CD4-positive, alpha-beta T cell treated with Interleukin-4 for 4 hours (primary cell): ENCODE measurements at places on chromosomes 11 and 22.
A peak's percentile ranks its signal among the peaks of the same experiment; 100 is the strongest.

- no peak for DNase-seq
These were observed 126.5 kb downstream of the VPREB1 start for GRCh38 chr22:22371031-22371541.

DNA sequence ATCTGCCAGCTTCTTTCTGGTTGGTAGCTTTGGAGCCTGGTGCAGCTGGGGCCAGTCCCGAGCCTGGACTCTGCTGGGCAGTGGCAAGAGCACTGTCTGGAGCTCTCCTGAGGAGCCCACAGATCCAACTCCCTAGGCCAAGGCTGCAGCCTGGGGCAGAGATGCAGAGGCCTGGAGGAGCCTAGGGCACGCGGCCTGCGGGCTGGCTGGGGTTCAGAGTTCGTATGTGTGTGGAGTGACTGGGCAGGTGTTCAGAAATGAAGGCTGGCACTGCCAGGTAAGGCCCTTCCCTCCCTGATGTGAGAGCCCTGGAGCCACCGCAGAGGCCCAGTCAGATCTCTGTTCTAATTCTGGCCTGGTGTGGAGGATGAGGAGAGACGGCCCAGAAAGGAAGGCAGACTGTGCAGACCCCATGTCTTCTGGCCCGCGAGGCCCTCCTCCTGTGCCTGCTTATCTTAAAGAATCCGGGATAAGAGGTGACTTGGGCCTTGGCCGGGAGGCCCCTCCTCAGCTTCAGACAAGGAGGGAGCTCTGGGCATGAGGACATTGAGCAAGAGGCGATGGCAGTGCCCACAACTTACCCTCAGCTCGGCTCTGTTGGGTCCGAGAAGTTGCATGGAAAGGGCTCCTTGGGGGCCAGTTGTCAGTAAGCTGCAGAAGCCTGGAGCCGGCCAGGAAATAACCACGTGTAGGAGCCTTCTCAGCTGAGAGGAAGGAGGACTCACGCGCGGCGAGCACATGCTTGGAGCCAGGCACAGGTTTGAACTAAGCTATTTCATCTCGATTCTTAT lies 62.2 kb upstream of the B3GAT1 start:
- DNase-seq, result no peak

- no peak for DNase-seq
These were observed 155.7 kb downstream of the NAV2 start for GRCh38 chr11:19868281-19868821.

DNA sequence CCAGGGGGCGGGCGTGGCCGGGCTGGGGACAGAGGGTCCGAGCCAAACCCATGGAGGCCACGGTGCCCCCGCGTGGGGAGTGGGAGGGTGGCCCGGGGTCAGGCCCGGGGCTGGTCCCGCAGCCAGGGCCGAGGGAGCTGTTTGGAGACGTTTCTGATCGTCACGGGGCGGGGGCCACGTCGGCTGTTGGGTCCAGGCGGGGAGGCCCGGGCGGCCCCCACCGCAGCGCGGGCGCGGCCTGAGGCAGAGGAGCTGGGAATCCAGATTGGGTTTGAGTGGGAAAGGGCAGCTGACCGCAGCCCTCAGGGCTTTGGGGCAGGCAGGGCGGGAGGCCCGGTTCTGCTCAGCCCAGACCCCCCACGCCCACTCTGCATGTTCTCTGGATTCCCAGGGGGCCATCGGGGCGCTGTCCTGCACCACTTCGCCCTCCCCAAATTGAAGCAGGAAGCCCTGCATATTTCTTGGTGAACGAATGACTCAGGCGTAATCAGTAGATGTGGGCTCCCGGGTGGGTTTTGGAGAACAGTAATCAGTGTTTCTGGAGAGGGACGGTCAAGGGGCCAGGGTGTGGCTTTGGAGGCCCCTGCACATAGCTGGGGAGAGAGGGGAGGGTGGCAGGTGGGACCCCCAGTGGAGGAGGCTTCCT lies 583 bp downstream of the MRPL23 start:
- no peak for DNase-seq

DNA sequence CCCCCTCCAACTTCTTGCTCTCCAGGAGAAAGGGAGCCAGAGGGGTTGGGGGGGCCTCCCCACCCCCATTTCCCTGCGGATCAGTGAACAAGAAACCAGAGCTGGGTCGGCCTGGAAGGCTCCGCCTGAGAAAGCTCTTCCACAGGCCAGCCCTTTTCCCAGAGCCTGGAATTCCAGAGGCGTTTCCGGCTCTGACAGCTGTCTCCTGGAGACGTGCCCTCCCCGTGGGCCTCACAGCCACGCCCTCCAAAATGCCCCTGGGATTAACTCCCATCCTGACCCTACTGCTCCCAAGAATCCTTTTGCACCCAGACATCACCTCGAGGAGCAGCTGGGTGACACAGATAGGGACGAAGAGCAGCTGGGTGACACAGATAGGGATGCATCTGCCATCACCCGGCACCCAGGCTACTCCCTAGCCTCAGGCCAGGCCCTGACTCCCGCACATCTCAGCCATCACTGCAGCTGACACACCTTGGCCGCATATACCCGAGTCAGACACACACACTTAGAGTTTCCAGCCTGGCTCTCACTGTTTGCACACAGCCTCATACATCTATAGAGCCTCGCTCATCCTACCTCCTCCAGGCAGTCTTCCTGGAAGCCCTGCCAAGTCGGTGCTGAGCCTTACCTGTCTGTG lies 7.6 kb upstream of the CDC42EP1 start:
- no peak for DNase-seq

DNA sequence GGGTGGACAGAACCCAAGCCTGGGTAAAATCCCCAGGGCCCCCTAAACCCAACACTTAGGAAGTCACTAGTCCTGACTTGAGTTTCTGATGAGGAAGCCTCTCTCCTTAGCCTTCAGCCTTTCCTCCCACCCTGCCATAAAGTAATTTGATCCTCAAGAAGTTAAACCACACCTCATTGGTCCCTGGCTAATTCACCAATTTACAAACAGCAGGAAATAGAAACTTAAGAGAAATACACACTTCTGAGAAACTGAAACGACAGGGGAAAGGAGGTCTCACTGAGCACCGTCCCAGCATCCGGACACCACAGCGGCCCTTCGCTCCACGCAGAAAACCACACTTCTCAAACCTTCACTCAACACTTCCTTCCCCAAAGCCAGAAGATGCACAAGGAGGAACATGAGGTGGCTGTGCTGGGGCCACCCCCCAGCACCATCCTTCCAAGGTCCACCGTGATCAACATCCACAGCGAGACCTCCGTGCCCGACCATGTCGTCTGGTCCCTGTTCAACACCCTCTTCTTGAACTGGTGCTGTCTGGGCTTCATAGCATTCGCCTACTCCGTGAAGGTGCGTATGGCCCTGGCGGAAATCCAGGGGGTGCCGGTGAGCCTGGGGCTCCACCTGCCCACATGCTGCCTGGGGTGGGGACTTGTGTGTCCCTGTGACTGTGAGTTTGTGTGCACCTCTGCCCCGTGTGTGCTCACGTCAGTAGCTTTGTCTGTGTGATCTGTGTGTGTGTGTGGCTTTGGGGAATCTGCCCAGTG lies at the start of gene IFITM1:
Gene IFITM1, plus strand, starts transcription at position 254 of the 767 bp plus-strand sequence. Its CDS starts 131 bp downstream, at position 385.
- peak; percentile 70 for DNase-seq
